Right forelimb (tissue), 1 donor: ENCODE measurements at places on chromosomes 5 and 9.

DNA sequence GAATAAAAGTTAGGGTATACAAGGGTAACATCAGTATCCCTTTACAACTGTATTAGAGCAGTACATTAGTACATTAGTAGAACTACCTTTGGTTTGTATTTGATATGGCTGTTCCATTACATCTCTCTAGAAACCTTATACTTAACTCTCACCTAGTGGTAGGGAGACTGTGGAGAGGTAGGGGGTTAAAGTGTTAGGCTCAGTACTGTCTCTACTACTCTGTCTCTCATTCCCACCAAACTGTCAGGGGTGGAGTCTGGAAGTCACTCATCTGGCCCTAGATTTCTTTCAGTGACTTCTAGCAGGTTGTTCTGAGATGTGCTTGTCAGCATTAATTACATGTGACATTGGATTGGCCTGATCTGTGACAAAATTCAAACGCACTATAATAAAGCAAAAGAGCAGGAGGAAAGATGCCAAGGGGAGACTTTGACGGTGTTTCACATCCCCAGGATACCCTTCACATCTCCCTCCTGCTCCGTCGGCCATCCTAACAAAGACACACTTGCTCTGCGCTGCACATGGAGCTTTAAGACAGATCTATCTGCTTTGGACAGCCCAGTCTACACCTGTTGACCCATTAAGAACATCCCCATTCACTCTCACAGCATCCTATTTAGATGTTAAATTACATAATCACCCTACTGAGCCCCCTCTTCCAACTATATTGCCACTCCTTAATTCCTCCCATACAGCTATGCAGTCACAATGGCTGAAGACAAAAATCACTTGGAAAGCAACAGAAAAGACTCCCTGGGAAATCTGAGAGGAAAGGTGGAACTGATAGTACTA, 1043.0 kb upstream of the DMAC1 start:
- no peak for DNase-seq

DNA sequence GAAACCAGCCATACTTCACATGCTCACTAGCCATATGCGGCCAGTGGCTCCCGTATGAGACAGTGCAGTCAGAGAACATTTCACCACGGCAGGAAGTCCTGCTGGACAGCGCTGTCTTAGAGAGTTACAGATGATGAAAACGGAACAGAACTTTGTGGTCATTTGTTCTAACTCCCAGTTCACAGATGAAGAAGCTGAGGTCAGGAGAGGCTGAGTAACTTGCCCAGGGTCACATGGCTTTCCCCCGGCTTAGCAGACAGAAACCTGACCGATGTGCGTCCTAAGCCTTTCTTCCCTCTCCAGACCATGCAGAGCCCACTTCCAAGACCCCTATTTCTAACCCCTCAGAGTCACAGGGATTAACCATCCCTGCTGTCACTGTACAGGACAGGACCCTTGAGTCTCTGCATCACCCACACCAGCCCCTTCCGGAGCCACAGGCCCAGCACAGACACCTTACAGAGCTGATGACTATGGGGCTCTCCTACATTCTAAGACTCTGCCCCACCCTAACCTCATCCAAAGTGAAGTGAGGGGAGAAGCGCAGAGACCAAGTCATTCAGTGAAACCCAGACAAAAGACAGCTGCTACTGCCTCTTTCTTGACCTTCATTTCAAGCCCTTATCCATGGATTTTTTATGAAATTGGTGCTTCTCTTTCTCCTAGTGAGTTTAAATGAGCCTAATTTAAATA, 86.9 kb downstream of the PTPN3 start:
- no peak for DNase-seq

DNA sequence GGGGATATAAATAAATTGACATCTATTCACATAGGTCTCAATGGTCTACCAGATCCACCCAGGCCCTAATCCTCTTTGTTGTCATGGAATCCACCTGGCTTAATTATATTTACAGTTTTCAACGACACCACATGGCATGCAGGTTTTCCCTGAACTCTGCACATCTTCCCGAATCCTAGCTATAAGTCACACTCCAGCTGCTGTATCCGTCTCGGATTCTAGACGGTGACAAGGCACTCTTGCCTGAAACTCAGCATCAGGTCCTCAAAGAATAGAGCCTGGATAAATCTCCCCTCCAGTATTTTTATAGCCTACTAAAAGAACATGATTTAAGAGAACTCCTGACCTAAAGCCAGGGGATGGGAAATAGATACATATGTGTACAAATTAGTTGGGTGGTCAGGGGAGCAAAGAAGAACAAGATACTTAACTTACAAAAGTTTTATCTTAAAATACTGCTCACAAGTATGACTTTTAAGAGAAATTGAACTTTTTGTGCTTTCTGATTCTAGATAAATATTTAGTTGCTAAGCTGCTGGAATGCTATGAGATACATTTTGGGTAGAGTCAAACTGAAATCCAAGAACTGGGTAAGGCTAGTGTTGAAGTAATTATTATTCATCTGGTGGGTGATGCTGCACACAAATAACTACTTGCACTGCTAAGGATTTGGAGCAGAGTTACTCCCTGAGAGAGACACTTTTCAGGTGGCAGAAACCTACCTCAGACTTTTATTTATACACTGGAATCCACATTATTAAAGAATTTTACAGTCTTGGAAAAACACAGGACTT, 187.3 kb downstream of the EFNA5 start:
- no peak for DNase-seq

GRCh38 chr5:173304591-173304988, 23.6 kb downstream of the STC2 start:
- DNase-seq, result peak; percentile 34

GRCh38 chr9:78491402-78491801, 194.5 kb downstream of the PSAT1 start:
- no peak for DNase-seq

DNA sequence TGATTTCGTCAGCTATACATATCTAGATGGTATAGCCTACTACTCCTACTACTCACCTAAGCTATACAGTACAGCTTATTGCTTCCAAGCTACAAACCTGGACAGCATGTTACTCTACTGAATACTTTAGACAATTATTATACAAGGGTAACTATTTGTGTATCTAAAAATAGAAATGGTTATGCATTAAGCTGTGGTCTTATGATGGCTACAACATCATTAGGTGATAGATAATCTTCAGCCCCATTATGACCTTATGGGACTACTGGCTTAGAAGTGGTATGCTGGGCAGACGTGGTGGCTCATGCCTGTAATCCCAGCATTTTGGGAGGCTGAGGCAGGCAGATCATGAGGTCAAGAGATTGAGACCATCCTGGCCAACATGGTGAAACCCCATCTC, 40.2 kb downstream of the CERT1 start:
- DNase-seq, result no peak

DNA sequence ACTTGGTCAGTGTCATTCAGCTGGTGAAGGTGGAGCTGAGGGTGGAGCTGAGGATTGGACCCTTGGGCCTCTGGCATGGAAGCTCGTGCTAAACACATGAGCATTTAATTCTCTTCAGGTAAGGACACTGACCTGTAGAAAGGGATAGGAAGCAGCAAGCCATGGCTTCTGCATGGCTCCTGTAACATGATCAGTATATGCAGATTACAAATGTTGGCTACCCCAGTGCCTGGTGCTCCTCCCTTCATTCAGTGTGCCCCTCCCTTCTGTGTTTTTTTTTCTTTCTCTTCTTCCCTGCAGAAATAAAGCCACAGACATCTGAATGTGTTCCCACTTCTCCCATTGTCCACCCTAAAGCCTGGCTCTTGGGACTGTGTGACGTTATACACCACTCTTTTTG, 52.9 kb downstream of the ARHGAP26 start:
- DNase-seq, result no peak

- DNase-seq, result no peak
Measured at GRCh38 chr5:72623936-72624335, 116.7 kb upstream of the ZNF366 start.

DNA sequence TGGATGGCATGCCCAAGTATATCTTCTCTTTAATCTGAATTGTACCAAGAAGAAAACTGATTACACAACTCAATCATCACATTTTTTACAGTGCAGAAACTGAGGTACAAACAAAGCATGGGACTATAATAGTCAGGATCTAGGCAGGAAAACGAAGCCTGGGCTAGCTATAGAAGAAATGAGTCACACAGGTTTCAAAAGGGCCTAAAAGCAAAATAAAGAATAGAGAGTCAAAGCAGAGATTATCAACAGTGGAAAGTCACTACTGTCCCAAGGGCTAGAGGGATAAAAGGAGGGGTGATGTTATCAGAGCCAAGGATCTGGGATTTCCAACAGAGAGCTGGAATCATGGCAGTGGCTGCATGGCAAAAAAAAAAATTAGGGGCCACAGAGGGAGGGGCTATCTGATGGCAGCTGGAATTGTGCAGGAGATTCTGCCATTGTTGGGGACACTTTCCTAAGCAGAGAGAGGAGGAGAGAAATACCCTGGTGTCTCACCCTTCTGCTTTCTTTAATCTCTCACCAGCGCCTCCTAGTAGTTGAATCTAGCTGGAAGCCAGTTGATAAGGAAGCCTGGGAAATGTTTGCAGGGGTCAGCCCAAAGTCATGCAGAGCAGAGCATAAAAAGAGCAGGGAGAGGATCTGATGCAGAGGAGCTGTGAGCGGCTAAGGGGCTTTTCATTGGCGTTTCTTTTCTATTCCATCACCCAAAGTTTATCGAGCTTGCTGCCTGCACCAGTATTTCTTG, 343.2 kb downstream of the ACTL7B start:
- DNase-seq, result no peak

- no peak for DNase-seq
Measured at GRCh38 chr5:74105126-74105780, 479.3 kb downstream of the ARHGEF28 start.

- DNase-seq, result no peak
Measured at GRCh38 chr9:124674651-124675050, 96.5 kb downstream of the NR6A1 start.

DNA sequence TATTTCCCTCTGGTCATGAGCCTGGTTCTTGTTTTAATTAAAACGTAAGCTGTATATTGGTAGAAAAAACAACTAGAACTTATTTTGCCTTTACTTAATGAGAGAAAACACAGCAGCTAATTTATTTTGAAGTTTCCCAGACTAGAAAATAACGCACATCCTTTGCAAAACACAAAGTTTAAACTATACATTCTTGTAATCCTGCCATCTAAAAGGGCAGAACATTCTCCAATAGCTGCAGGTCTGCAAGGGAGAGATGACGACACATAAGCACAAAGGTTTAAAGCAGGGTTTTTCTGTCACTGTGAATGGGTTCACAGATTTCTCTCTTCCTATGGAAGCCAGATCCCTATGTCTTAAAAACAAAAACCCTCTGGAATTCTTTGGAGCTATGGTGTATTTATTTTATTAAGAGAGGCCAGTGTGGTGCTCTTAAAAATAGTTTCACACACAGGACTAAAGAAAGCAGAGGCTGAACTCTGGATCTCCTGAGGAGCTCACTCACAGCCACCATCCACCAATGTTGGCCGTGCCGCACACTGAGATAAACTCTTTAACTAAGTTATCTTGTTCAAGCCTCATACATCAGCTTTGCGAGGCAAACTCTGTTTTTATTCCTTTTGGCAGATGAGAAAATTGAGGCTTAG, 82.4 kb downstream of the SNCAIP start:
- no peak for DNase-seq

GRCh38 chr5:66871651-66872050, 275.5 kb downstream of the MAST4 start:
- DNase-seq, result no peak

- peak; percentile 77 for DNase-seq
Measured at GRCh38 chr9:129352146-129352865, 174.2 kb upstream of the IER5L start.

DNA sequence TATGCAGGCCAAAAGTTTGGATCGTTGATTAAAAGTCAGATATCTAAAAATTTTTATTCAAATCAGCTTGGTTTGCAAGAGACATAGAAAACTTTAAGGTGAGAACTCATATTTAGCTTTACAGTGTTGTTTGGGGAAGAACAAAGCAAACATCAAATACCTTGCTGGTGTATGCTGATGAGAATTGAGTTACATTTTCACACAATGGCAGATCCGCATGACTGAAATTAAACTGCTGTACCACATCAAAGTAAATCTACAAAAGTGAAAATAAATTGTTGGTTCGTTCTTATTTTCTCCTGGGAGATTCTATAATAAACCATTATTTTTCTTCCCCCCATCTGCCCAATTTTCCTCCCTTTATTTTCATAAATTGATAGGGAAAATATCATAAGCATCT, 198.2 kb upstream of the PCSK5 start:
- DNase-seq, result no peak

- no peak for DNase-seq
Measured at GRCh38 chr5:6402939-6403338, 24.6 kb upstream of the MED10 start.

DNA sequence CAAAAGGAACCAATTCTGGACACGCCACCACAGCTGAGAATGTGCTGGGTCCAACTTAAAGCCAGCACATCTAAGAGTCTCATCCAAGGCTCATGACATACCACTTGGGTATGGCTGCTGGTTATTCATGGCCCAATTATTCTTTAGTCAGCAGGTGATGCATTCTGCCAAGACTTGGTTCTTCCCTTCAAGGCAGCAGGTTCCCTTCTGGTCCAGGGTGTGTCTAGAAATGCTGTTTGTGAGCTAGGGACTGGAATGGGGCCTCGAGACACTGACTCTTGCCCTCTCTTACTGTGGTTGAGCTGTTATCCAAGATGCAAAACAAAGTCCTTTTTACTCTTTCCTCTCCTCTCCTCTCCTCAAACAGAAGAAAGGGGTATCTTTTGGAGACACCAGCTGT, 522.6 kb downstream of the HINT1 start:
- DNase-seq, result no peak

- no peak for DNase-seq
Measured at GRCh38 chr5:42361315-42361688, 61.9 kb upstream of the GHR start.

GRCh38 chr5:157175071-157175612, 5.5 kb upstream of the ITK start:
- DNase-seq, result no peak

GRCh38 chr9:27554712-27555111, 18.6 kb downstream of the C9orf72 start:
- DNase-seq, result no peak

GRCh38 chr9:121026260-121026691, 23.8 kb downstream of the C5 start:
- no peak for DNase-seq

DNA sequence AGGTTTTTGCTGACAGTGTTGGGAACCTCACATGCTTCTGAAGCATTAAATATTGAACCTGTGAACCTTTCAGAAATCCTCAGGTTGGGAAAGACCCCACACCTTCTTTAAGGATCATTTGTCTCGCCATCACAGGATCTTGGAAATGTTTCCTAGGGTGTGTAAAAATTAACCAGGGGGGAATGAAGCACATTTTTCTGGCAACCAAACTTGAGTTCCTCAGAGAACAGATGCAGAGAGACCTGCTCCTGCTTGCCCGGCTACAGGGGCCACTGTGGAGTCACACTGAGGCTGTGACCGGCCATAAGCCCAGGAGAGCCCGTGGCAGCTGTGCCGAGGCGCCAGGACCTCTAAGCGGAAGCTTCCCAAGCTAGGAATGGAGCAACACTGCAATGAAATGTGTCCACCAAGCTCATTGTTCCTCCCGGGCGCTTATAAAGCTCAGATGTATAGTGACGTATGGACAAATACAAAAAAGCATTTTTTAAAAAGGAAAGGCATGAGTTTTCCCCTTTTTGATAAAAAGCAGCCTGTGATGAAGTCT, 7.7 kb downstream of the CXCL14 start:
- DNase-seq, result no peak

GRCh38 chr9:81599837-81600236, 89.5 kb downstream of the TLE1 start:
- DNase-seq, result no peak
